ENCODE measurements at places on chromosomes 3 and 15.

DNA sequence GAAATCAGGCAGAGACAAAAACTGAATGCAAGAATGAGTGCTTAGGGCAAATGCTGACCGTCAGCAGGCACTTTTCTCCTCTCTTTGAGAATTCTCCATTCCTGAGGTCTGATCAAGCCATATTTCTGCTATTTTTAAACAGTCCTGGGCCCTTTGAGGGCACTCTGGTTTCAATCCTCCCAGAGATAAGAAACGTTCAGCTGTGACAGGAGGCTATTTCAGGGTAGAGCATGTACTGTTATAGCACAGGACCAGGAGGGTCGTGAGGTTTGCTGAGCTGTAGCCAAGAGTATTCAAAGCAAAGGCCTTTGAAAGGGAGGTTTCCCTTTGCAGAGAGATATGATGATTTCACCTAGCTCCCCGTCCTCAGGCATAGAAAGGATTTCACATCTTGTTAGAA is 39.6 kb upstream of the PDZRN3 start:
- no peak for DNase-seq

DNA sequence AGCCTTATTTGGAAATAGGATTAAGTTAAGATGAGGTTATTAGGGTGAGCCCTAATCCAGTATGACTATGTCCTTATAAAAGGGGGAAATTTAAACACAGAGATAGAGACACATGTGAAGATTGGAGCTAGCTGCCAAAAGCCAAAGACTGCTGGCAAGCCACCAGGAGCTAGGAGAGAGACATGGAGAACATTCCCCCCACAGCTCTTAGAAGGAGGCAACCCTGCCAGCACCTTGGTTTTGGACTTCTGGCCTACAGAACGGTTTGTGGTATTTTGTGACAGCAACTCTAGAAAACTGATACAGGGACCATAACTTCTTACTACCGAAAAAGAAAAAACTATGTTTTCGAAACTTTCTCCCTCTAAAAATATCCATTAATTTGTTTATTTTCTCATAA is 245.3 kb upstream of the RARB start:
- no peak for DNase-seq

GRCh38 chr3:181824961-181825360 is 113.2 kb downstream of the SOX2 start:
- DNase-seq = no peak

- DNase-seq = no peak
These were observed 72.5 kb upstream of the TLE3 start for GRCh38 chr15:70170096-70170699.

DNA sequence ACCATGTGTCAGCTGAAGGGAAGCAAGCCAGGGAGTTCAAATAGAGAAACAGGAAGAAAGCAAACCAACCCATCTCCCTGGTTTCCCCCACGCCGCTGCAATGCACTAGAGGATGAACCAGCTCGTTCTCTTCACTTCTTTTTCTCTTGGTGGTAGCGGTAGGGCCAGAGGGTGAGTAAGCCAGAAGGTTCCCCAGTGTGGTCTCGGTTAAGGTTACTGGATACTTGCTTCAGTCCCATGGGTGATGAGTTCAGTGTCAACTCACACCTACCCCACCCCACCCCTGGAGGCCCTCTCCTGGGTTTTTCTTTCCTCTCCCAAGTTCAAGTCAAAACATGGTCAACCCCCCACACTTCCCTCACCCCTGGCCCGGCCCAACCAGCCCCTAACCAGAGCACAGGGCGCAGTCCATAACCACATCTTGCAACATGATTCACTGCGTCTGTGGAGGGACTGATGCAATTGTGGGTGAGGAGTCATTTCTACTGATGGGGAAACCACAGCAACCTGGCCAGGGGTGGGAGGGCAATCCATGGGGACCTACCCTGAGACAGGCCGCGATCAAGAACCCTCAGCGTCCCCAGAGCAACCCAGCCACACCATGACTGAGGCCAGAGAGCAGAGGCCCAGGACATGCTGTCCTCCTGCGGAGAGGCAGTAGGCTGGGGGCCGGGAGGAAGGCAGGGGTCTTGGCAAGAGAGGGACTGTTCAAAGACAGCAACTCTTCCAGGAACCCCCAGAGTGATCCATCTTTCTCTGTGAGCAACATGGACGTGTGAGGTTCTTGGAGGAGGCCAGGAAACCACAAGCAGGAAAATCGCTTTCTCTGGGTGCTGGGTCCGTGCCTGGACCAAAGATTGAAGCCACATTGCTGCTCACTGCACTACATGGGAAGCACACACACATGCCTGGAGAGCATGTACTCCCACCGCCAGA is 276.6 kb downstream of the UACA start:
- DNase-seq = peak; percentile 46

DNA sequence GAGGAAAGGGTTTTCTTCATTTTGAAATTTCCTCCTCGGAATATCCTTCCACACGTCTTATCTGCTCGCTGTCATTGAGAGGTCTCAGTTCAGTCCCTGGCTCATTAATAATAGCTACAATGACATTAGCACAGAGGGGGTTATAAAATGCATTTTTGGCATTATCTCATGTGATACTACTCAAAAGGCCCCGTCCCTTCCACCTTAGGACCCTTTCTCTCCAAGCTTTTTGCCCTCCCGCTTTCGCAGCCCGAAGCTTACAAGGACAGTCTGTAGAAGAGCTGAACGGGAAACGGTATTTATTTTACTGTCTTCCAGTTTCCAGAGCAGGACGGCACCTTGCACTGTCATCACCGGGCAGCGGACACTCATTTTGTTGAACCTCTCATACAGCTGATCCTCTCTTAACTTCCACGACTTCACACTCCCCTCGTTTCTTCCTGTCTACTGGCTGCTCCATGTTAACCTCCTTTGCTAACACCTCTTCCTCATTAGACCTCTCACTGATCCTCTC is 5.6 kb upstream of the PLEKHO2 start:
- DNase-seq = no peak

DNA sequence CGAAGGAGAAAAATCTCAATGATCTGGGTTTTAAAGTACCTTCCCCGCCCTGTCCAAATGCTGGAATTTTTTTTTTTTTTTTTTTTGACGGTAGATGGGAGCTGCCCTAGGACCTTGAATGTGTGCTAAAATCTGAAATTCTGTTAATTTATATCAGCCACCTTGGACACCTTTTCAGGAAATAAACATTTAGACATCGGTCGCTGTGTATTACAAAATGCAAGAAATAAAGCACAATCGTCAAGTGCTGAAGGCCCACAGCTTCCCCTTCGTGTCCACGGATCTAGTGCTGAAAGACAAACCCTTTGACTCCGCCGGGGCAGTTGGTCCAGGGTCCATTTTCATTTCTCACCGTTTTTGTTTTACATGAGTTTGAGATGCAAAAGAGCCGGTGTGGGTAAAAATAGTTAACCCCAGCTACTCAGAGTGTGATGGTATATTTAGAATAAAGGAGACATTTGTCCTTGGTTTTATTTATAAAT is 90.2 kb upstream of the CHD2 start:
- DNase-seq = peak; percentile 27
